ENCODE measurements at places on chromosomes 7 and 10.

- DNase-seq: no peak
Observed at GRCh38 chr7:157955348-157955999, 618.7 kb downstream of the DNAJB6 start.

DNA sequence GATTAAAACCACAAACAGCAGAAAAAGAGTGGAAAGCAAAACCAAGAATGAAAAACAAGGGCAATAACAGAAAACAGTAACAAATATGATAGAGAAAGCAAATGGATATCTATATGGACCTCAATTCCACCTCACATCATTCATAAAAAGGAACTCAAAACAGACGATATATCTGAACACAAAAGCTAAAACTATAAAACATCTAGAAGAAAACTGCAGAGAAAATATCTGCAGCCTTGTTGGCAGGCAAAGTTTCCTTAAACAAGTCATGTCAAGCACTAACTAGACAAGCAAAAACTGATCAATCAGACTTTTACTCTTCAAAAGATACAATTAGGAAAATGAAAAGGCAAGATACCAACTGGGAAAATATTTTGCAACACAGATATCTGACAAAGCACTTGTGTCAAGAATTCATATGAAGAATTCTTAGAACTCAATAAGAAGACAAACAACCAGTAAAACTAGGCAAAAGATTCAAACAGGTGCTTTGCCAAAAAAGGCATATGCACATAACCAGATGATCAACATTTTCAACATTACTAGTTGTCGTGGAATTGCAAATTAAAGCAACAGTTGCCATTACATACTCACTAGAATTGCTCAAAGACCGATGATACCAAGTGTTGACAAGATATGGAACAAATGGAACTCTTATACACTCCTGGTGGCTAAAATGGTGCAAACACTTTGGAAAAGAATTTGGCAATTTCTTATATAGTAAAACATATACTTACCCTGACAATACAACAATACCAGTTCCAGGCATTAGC, 25.9 kb upstream of the ZMIZ1 start:
- no peak for DNase-seq

- no peak for DNase-seq
Observed at GRCh38 chr10:127563718-127564553, 14.8 kb downstream of the NPS start.

DNA sequence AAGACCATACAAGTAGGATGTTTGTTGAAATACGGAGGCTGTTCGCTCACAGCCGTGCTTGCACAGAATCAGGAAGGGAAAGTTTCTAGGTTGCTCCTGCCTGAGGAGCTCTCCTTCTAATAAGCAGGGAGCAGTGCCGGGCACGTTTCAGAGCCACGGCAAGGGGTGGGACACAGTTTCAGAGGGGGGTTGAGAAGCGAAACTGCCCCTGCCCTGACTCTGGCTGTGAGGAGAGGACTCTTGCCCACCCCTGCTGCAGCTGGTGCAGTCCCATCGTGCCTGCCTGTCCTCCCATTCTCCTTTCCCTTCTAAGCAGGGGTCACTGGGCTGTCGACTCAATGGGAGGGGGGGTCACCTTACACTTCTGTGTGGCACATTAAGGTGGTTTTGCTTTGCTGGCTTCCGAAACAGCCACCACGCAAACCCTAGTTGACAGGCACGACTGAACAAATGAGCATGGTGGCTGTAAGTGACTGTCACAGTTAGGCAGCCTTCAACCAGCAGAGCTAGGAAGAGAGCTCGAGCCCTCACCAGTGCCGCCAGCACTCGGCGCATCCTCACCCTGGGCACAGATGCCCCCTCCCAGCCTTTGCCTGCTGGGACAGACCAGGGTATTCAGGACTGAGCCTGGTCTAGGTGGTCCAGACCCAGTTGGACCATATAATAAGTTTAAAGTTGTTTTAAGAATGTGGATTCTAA, 37.5 kb downstream of the ZNF467 start:
- DNase-seq: no peak

- DNase-seq: no peak
Observed at GRCh38 chr10:33406596-33406995, 72.1 kb upstream of the NRP1 start.

DNA sequence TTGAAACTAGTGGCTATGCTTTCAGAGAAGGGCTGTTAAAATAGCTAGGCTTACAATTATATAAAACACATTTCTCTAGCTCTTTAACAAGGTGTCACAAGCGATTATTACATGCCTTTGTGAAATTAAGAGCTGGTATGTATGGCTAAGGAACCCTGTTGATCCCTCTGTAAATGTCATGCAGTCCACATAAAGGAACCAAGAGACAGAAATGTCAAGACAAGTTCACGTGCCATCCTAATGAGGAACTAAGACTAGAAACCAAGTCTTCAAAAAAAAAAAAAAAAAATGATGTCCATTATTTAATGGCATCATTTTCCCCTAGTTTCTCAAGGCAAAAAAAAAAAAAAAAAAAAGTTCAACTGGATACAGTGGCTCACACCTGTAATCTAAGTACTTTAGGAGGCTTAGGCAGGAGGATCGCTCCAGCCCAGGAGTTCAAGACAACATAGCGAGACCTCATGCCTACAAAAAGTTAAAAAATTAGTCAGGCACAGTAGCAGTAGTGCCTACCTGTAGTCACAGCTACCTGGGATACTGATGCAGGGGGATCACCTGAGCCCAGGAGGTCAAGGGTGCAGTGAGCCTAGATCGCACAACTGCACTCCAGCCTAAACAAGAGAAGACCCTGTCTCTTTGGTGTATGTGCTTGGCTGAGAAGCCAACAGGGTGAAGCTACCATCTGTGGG, 63.4 kb downstream of the SRPK2 start:
- no peak for DNase-seq

DNA sequence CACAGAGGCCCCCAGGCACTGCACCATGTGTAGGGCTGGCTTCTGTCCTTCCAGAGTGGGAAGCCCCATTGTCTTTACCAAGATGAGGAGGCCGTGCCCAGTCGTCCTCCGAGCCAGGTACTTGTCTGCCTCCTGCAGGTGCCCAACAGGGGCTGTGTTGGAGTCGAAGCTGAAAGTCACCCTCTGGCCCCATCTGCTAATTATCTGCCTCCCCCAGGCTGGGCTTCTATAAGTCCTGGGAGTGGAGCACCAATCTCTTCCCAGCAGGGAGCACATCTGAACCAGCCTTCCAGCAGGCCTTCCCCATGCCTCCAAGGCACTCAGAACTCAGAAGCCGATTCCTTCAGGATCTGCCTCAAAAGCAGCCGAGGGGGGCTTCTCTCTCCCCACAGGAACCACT, 11.6 kb upstream of the CHST15 start:
- DNase-seq: no peak

DNA sequence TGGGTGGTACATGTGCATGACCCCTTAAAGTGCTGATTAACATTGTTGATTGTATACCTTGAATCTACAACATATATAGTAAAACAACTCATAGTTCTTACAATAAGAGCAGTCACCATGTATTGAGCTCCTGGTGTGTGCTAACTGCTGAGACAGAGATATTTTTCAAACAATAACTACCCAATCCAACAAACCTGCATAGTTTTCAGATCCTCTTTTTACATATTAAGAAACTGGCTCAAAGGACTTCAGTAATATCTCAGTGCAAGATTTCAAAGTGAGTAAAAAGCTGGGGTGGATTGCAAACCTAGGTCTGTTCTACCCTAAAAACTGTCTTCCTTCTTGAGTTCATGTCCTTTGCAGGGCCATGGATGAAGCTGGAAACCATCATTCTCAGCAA, 272.2 kb downstream of the SNX13 start:
- no peak for DNase-seq

GRCh38 chr10:34918776-34919315, 103.8 kb upstream of the PARD3 start:
- no peak for DNase-seq

DNA sequence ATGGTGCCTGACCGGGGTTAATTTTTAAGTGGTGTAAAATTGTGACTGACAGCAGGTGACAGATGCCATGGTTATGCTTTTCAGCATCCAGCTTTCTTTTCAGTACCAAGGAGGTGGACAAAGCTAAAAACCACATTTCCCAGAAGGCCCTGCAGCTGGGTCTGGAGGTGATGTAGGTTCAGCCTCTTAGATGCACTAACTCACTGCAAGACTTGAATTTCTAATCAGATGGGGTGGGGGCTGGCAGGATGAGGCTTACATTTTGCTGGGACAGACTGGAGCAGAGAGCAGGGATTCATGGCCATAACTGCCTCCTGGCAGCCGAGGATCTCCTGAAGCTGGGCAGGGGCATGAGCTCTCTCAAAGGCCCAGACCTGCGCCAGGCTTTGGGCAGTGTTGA, 52.4 kb downstream of the PDIA4 start:
- no peak for DNase-seq

DNA sequence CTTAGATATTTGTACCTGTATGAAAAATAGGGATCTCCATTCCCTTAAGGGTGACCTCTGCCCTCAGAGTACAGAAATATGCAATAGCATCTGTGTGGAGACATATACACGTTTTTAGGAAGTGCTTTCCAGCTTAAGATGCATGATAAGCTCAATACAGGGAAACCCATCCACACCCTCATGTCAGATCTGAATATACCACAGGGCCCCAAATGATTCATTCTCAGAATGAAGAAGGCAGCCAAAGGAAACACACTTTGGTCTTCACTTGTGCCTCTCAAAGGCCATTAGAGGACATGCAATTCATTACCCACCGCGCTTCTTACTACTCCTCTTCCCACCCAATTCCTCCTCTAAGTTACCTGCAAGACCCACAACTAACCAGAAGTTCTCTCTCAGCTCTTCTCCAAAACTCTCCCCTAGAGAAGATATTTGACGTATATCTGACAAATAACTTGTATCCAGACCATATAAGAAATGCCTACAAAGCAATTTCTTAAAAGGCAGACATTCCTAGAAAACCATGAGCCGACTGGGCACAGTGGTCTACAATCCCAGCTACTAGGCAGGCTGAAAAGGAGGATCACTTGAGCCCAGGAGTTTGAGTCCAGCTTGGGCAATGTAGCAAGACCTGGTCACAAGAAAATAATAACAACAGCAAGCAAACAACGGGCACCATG, 103.0 kb downstream of the OAT start:
- DNase-seq: no peak

GRCh38 chr7:159167139-159167538, 22.5 kb upstream of the VIPR2 start:
- no peak for DNase-seq

- no peak for DNase-seq
Observed at GRCh38 chr7:91550931-91551330, 286.7 kb downstream of the FZD1 start.

GRCh38 chr7:8338206-8338605, 76.2 kb upstream of the ICA1 start:
- DNase-seq: no peak

DNA sequence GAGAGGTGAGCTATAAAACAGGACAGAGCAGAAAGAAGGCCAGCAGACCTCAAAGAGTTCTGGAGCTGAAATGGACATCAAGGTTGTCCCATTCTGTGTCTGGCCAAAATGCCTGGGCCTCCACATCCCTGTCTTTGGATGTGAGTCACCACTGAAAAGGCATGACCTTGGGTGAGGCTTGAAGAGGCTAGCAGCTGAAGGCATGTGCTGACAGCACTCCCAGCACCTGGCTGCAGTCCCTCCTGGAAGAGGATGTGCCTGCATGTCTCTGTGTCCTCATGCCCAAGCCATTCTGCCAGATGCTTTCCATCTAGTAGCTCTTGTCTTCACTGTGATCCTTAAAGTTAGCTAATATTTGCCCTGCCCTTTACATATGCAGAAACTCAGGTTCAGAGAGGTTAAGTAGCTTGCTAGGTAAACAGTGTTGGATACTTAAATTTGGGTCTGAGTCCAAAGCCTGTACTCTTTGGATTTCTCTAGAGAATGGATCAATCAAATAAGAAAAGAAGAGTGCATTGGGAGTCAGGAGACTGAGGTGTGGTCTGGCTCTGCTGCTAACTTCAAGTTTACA, 35.8 kb downstream of the HECW1 start:
- no peak for DNase-seq

DNA sequence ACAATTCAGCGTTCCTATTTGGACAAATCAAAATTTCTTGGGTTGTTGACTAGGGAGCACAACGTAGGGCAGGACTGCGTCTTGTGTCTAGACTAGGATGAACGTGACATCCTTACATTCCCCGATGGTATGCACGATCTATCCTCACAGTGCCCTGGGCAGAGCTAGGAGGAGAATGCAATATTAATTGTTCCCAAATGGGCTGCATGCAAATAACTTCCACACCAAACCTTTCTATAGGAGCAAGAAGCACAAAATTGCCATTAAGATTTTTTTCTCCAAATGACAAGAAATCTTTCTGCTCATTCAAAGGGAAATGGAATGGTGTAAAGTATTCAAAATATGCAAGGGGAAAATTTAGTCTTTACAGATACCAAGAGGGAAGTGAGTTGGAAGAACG, 21.4 kb upstream of the AQP1 start:
- DNase-seq: no peak

DNA sequence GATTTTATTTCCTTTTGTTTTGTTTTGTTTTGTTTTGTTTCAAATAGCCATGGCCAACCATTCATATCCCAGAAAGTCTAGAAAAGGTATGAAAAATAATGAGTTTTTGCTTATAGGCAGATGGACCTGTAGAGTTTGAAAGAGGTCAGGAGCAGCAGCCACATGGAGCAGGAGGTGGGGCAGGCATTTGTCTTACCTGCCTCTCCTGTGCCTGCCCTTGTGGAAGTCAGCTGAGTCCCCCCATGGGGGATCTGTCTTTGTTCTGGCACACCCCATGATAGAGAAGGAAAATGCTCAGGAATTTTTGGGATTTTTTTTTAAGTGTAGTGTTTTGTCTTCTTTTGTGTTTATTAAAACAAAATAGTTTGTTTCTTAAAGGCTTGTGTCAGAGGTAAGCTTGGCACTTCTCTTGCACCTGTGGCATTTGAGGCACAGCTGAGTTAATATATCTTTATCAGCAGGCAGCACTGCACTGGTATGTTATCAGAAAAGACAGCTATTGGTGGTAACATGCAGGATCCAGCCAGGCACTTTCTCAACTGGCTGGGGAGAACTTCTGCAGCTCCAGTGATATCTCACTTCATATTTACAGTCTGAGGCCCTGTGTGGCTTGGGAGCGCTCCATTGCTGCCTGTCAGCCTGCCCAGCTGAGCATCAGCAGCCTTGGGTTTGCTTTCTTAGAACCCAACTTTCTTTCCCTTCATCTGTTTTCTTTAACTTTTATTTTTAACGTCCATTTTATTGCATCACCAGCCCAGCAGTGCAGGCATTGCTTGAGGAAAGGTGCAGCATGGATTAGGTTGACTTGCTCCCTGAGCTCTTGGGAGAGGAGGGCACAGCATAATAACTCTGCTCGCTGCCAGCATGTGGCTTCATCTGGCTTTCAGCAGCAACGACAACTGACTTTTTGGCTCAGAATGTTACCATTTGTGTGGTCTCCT, 44.4 kb downstream of the LRRC4 start:
- no peak for DNase-seq

- no peak for DNase-seq
Observed at GRCh38 chr10:18264466-18265050, 124.3 kb downstream of the CACNB2 start.

- DNase-seq: no peak
Observed at GRCh38 chr10:79254333-79255006, 92.8 kb upstream of the PPIF start.
